ENCODE measurements at places on chromosomes 6 and 20.

GRCh38 chr6:53987522-53987888 is 123.7 kb upstream of the MLIP start:
- no peak for DNase-seq

DNA sequence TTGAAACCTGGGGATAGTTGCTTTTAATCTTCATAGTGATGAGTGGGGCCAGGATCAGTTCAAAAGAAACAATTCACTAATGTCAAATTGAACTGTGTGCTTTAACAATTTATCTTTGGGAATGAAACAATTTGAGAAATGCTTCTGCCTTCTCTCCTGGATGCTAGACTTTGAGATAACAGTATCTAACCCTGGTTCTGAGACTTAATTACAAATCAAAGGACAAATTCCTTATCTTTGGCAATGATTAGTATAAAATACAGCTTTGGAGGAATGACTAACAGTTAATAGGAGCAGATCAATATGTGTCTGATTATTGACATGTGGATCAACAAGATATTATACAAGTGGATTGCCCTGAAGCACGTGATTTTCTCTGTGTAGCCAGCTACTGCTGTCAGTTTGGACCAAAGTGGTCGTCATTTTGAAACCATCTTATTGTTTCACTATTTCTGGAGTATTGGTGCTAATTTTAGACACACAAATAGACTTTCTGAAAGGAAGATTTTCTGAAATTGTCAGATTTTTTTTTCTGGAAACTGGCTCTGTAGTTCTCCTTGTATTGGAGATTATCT is 6.2 kb upstream of the FLRT3 start:
- DNase-seq, result no peak

DNA sequence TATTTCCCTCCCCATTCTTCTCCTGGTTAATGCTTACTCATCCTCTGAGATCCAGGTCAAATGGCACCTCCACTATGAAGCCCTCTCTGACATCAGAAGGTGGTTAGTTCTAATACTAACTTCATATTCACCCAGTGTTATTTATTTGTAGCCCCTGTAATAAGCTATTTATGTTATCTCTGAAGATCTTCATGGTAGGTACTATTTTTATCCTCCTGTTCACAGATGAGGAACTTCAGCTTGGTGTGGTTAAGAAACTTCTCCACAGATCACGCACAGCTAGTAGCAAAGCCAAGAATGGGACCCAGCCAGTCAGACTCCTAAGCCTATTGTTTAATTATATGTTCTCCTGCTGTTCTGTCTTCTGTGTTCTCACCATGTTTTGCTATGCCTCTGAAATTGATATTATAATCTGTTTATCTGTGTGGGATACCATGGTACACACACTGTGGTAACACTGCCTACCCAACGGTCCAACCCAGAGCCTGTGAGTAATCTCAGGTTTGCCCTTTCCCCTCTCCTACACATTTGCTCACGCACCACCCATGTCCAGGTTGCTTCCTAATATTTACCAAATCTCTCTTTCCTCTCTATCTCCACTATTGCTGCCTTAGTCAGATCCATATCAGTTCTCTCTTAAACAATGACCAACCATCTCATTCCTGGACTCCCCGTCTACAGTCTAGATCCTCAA is 98.4 kb downstream of the IPCEF1 start:
- DNase-seq, result no peak

- no peak for DNase-seq
Observed at GRCh38 chr6:16527691-16528090, 233.6 kb downstream of the ATXN1 start.

DNA sequence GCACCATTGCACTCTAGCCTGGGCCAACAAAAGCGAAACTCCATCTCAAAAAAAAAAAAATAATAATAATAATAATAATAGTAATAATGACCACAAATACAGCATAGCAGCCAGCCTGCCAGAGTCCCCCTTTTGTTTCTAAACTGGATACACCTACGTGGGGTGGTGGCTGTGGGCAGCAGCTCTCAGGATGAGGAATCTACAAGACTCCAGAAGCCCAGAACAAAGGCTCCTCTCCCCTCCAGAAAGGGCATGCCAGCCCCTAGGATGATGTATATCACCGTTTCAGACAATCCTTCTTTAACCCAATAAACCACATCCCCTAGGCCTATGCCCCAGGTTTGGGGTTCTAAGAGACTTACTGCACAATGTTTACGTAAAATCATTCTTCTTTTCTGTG is 155.9 kb downstream of the QRSL1 start:
- no peak for DNase-seq

DNA sequence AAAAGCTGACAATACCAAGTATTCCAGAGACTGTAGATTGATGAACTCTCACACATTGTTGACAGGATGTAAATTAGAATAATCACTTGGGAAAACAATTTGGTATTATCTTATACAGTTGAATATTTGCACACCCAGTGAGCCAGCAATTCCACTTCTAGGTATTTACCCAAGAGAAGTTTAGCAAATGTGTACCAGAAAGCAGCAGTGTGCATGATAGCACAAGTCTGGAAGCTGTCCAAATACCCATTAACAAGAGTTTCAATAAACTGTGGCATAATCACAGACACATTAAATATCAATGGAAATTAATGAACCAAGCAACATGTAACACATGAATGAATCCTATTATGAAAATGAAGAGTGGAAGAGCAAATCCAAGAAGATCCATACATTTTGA is 233.6 kb downstream of the TPBG start:
- no peak for DNase-seq

DNA sequence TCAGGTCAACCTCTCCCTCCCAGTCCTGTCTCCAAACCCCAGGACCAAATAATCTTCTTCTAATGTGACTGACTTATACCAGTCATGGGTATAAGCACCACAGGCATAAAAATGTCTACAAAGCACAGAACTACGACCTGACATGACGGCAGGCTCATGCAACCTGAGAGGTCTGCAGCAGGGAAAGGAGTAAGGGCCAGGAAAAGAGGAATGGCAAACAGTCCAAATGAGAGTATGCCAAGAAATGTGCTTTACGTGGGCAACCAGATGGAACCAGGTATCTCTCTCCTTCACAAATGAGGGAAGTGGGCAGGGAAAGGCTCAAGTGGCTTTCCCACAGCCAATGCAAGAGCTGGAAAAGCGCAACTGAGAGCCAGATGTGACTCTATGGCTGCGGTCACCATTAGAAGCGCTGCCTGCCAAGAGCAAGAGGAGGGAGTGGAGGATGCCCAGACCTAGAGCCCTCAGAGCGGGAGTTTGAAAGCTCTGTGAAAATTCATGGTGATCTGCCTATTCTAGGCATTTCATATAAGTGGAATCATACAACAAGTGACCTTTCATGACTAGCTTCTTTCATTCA is 6.0 kb downstream of the APMAP start:
- DNase-seq, result no peak

GRCh38 chr6:10837009-10837621 is 1.2 kb downstream of the MAK start:
- DNase-seq, result peak; percentile 65

DNA sequence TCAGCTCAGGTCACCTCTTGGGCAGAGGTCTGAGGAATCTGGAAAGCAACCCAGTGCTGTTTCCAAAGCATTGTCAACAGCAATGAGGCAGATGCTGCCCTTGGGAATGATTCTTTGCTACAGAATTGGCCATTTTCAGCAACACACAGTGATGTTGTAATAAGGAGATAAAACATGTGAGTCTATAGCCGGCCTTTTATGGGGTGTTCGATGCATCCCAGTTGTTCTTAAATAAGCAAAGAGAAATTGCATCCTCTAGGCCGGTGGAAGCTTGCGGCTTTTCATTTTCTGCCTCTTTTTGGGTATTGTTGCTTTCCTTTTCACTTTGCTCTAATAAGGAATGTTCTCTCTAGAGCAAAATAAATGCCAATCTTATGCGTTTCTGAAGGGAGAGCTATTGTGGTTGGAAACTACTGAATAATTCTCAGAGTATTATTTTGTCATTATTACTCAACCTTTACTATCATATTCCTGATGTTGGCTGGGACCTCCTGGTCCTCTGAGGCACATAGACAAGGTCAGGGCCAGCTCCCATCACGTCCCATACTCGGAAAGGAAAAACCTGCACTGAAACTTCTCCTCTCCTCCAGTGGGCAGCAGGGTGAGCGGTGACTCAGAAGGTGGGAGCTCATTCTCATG is 214.2 kb downstream of the CDH26 start:
- DNase-seq, result no peak

GRCh38 chr6:157224951-157225574 is 98.3 kb downstream of the TMEM242 start:
- no peak for DNase-seq

DNA sequence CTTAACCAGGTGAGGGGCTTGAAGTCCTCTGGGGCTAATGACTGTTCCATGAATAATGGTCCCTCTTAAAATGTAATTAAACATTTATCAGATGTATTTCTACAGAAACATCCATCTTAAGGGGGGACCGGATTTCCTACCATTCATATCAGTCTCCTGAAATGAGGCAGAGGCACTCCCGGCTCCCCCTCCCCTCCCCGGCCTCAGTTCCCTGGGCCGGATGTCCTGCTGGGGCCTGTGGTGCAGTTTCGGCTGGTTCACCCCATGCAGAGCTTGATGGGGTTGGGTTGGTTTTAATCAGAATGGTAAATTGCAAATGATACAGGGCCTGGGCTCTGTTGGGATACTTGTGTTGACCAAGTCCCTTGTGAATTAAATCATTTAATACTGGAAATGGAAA is 349.4 kb downstream of the PREX1 start:
- DNase-seq, result no peak

DNA sequence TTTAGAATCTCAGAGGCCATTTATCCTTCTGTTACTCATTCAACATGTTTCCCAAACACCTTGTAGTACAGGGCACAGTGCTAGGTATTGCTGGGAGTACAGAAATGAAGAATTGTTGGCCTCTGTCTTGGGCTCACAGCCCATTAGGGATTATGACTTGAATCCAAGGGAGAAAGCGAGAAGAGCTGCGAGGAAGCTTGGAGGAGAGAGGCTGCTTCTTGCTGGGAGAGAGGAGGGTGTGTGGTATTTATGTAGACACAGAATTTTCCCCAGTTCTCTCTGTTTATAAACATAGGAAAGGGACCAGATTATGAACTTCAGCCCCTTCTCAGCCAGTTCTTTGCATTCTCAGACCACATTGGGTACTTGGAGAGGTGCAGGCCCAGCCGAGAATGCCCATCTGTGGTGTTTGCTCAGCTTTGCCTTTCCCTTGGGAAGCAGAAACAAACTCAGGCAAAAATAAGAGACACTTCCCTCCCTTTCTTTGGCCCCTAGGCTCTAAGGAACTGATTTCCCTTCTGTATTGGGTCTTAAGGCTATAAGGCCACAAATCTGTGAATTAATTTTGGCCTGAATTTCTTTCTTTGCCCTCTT is 17.9 kb downstream of the CHMP4B start:
- no peak for DNase-seq

DNA sequence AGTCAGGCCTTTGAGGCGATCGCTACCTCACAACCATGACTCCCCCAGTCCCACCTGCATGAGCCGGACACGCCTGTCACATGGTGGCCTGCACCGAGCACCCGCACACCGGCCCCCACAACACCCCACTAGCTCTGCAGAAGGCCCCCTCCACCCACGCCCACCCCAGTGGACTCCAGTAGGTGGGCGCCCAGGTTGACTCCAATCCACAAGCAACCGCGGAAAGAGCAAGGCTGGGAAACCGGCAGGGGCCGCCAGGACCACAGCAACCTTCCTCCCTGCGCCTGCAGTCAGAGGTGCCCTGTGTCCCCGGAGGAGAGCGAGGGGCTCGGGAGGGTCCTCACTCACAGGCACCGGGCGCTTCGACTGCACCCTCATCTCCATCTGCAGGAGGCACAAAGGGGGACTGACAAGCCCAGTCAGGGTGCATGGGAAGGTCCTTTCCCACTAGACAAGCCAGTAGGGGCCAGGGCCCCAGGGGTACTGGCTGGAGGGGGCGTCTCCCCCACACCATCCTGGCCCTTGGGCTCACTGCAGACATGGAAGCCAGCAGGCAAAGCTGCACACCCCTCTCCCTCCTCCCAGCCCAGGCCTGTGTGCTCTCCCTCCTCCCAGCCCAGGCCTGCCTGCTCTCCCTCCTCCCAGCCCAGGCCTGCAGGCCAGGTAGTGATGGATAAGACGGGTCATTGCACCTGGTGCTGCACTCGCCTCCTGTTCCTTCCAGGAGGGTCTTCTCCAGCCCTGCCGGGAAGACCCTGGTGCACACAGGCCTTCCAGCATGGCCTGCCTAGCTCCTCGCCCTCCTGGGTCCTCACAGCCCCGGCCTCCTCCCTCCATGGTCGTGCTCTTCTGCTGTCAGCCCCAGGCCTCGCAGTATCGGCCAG is 137.2 kb downstream of the DLL1 start:
- DNase-seq, result no peak

GRCh38 chr6:131982740-131983259 is 31.6 kb upstream of the CCN2 start:
- DNase-seq, result no peak

DNA sequence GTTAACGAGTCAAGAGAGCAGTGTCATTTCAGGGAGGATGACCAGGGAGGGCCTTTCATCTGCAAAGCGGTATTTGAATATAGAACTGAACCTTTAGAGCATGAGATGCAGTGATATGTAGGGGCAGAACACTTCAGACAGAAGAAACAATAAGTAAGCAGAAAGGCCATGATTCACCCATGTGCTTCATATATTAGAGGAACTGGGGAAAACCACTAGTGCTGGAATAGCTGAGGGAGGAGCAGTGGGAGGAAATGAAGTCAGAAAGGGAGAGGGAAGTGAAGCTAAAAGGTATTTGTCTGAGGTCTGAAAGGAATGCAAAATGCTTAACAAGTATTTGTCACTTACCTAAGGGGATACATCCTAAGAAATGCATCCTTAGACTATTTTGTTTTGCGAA is 391.2 kb downstream of the ADGRB3 start:
- no peak for DNase-seq

DNA sequence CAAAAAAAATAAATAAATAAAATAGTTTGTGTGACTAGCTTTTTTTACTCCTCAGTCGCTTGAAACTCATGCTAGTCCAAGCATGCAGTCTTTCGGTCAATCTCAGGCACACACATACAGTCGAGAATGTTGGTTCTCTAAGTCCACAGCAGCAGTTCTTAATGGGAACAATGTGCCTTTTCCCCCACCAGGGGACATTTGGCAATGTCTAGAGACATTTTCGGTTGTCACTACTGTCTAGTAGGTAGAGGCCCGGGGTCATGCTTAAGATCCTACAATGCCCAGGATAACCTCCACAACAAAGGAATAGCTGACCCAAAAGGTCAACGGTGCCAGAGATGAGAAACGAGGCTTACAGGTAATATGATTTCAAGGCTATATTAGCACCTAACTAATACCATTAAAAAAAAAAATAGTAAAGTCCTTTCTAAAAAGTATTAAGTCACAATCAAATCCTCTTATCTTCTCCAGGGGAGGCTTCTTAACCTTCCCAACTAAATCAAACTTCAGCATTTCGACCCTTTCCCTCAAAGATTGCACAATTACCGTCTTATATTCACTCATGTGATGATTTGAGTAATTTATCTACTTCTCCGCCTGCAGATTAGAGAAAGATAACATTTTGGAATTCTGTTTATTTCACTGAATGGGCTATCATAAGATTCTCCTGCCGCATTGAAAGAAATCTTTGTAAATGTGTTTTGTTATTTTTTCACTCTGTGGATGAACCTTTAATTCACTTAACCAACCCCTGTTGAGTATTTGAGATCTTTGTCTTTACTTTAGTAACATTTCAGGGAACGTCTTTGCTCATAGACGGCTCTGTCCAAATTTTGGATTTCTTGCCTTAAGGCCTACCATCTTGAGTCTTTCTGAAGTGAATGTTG is 8.1 kb upstream of the SALL4 start:
- DNase-seq, result no peak

All from NCI-H524 (cell line).